ENCODE measurements at places on chromosomes 11 and 22.

DNA sequence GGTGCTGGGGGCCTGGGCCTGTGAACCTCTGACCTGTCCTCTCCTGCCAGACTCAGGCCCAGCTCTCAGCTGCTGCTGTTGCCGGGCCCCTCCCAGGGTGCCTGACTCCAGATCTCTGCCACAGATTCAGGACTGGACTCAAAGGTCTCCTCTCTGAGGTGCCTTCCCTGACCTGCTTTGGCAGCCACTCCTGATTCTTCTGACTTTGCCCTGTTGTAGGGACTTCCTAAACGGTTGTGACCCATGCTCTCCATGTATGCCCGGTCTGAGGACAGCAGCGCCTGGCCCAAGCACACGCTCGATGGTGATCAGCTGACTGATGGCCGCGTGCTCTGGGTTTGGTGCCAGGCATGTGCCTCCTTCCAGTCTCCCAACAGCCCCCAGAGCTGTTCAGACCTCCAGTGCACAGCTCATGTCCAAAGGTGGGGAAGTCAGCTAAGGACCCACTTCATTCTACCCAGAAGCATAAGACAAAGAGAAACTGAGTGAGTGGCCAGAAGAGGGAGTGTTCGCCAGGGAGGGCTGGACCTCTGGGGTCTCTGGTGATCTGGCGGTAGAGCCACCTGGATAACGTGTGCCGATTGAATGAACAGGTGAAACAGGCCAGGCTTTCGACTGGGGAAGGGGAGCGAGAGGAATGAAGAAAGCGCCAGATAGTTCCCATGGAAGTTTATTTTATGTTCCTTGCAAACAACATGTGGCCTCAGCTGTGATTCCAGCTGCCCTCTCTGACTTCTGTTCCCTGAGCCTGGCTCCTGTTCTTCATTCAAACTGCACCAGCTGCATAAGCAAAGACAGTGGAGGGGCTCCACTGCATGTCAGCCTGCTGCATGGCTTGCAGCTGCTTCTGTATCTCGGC, 8.1 kb upstream of the TOP3B start:
- no peak for DNase-seq

DNA sequence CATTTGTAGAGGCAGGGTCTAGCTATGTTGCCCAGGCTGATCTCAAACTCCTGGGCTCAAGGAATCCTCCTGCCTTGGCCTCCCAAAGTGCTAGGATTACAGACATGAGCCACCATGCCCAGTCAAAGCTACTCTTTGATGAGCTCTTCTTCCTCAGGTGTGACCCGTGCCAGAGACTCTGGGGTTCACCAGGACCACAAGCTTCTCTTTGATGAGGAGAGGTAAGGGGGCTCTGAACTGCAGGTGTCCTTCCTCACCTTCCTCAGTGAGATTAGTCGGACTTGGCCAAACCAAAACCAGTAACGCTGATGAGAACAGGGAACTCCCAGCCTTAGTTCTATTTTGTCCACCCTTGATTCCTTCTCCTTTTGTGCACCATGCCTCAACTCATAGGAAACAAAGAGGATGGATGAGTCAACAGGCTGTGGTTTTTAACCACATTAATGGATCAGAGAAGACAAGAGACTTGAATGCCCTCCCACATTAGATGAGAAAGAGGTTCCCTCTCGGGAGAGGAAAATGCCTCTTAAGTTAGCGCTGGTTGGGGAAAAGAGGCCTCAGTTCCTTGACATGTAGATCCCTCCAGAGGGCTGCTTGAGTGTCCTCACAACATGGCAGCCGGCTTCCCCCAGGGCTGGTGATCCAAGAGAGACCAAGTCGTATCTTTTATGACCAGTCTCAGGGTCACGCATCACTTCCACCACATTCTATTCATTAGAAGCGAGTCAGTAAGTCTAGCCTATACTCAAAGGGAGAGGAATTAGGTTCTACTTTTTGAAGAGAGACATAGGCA, 25.7 kb upstream of the CTR9 start:
- DNase-seq, result no peak

GRCh38 chr11:102955624-102956023, at the start of gene MMP13:
MMP13 (minus strand) TSS chr11:102955732; CDS start chr11:102955705, 27 bp downstream.
- no peak for DNase-seq

DNA sequence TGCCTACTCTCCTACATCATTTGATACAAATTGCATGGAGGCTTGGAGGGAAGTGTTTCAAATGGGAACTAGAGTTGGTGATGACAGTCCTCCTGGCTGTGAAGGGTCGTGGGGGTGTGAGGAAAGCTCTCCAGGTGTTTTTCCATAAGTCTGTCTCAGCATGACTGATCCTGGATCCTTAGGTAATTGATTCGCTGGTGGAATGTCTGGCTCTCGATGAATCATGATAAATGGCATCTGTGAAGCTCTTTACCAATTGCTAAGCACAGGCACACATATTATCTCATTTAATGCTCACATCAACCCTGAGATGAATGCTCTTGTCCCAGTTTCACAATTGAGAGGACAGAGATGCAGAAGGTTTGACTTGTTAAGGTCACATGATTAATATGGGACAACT, 107.5 kb downstream of the PKNOX2 start:
- no peak for DNase-seq

DNA sequence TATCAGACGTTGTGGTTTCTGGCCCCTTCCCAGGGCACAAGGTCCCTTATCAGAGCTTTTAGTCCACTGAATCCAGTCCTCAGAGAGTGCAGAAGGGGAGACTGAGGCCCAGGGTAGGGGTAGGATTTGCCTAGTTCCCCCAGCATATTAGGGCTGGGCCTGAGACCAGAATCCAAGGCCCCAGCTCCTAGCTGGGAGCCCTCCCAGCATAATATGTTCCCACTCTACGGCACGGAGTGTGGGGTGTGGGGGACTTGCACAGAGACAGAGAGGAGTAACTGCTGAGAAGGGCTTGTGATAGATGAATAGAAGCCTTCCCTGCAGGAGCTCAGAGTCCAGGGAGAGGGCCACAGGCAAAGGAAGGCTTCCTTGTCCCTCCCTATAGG, 43.8 kb downstream of the NEU3 start:
- no peak for DNase-seq

DNA sequence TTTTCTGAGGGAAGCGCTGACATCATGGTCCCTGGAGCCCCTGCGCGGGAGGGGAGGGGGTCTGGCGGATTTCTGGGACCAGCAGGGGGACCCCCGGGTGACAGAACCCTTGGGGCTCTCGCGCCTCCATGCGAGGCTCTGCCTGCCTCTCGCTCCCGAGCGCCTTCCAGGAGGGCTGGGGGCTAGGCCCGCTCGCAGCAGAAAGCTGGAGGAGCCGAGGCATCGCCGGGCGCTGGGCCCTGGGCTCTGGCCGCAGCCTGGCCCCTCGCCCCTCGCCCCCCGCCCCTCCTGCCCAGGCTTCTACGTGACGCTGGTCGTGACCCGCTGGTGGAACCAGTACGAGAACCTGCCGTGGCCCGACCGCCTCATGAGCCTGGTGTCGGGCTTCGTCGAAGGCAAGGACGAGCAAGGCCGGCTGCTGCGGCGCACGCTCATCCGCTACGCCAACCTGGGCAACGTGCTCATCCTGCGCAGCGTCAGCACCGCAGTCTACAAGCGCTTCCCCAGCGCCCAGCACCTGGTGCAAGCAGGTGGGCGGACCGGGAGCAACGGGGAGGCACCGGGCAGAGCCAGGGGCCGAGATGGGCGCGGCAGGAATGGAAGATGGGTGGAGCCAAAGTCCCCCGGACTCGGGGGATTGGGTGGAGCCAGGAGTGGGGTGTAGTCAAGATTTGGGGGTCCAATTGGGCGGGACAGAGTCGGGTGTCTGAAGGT, 5.4 kb downstream of the BEST1 start:
- no peak for DNase-seq

GRCh38 chr11:134537941-134538340, 125.9 kb upstream of the B3GAT1 start:
- DNase-seq, result no peak

DNA sequence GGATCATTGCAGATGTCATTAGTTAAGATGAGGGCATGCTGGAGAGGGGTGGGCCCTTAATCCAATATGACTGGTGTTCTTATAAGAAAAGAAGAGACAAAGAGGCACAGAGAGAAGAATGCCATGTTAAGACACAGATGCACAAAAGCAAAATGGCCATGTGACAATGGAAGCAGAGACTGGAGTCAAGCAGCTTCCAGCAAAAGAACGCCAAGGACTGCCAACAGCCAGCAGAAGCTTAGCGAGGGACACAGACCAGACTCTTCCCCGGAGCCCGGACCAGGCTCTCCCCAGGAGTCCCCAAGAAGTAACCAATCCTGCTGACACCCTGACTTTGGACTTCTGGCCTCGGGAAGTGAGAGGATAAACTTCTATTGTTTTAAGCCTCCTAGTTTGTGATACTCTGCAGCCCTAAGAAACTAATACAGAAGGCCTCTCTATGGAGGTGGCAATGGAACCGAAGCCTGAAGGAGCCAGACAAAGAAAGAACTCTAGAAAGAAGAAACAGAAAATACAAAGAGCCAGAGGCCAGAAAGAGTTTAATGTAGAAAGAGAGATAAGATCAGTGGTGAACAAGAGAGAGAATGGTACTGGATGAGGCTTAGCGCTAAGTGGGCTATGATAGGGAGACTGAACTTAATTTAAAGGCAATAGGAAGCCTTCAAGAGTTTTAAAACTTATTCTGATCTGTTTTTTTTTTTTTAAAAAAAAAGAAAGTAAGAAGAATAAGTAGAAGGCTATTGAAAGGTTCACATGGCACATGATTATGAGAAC, 27.7 kb downstream of the PRCP start:
- DNase-seq, result no peak

GRCh38 chr11:97460091-97460490, 1070.3 kb downstream of the JRKL start:
- no peak for DNase-seq

DNA sequence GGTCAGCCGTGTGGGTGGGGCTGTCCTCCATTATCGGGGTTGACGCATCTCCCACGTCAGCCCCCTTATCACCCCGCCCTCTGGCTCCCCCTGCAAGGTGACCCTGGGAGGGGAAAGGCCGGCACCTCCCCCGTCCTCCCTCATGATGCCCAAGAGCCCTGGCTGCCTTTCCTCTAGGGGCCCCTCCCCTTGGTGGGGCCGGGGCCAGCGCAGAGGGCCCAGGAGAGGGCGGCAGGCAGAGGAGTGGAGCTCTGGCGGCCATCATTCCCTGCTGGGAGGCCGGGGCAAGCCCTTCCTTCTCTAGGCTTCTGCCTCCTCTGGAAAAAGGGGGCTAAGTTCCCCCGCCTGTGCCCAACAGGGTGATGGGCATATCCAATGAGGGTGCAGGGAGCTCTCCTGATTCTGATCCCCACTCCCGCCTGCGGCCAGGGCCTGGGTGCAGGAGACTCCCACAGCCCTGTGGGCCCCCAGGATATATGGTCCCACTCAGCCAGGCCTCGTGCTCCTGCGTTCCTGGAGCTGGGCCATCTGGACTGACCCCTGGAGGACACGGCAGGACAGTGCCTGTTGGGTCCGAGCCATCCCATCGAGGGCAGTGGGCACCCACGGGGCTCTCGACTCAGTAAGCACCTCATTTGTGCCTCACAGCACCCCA, 12.3 kb downstream of the MYRF start:
- no peak for DNase-seq

DNA sequence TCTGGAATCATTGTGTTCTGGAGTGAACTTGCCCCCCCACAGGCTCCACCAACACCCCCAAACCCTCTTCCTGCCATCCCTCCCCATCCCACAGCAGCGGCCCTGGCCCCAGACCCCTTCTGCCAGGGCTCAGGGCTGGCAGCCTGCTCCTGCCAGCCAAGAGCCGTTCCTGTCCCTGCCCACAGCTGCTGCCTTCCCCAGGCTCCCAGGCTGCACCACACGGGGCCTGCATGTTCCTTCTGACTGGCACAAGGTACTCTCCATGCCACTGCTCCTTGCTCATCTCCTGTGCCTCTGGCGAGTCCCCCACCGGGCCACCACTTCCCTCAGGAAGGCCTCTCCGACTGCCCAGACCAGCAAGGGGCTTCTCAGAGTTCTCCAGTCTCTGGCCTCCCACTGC, 4.9 kb downstream of the GP1BB start:
- no peak for DNase-seq

- DNase-seq, result no peak
Observed at GRCh38 chr11:102576350-102576749, 45.8 kb upstream of the MMP7 start.

DNA sequence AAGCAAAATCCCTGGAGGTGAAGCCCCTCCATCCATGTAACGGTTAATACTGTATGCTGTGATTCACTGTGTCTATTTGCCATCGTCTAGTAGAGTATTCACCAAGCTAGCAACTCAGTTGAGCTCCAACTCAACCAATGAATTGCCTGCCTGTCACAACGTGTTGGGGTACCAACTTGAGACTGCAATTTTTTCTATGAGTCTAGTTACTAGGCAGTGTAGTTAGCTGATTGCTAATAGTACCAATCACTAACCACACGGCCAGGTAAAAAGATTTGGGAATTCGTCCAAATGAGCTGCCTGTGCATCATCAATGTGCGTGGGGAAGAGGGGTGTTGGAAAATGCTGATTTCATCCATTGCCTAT, 1.0 kb upstream of the BTG4 start:
- DNase-seq, result no peak

DNA sequence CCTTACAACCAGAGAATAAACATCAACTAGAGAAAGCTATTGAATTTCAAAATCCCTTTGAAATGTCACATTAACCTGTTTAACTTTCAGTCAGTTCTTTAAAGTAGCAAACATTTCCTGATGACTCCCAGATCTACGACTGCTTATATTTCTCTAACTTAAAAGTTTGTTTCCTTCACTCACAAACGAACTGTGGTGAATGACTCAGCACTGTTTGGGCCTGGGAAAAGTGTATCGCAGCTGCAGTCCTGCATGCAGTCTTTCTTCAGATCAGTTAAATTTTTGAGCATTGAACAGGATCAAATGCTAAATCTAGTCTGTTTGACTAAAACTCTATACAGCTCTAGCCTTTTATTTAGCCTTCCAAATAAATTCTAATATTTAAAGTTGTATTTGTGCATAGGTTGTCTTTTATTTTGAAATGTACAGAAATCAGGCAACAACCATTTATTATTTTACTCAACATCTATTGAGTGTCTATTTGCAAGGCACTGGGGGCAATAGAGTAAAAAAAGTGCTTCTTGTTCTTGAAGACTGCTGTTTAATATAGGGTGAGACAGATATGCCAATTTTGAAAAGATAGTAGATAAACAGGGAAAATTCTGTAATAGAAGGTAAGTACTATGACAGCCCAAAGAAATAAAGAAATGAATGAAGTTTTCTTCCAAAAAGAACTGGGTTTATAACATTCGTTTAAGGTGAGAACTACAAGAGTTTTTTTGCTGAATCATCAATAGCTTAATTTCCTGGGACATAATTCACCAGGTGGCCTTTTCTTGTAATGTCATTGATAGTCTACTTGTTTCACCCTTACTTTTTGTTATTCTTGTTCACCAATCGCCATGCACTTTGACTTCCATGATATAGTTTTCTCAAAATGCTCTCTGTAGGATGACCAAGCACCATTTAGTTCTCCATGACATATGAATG, 235.4 kb downstream of the METTL15 start:
- DNase-seq, result no peak

GRCh38 chr11:61343792-61344745, 11.0 kb downstream of the TKFC start:
- DNase-seq, result no peak

DNA sequence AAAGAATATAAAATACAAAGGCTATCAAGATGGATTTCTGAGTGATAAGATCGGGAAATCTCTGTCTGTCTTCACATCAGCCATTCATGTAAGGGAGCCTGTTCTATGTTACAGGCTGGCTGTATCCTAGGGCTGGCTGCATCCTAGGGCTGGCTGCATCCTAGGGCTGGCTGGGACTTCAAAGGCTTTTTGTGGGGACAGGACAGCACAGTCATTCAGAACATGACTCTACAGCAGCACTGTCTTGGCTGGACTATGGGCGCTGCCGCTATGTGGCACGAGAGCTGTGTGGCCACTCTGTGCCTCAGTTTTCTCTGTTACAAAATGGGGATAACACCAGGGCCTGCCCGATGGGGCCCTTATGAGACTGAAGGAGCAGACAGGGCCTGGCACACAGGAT, 10.2 kb downstream of the ADAMTS8 start:
- DNase-seq, result no peak

Measured in stimulated activated CD4-positive, alpha-beta T cell treated with anti-CD3 and anti-CD28 coated beads, TNF-alpha, amount 100 ng/mL, for 48 hours (primary cell).